ENCODE measurements at places on chromosomes 13 and 19. TPM values are rescaled to one million over a fixed set of nuclear protein-coding genes. Genes with fewer than 3 reads are reported as not detected.

DNA sequence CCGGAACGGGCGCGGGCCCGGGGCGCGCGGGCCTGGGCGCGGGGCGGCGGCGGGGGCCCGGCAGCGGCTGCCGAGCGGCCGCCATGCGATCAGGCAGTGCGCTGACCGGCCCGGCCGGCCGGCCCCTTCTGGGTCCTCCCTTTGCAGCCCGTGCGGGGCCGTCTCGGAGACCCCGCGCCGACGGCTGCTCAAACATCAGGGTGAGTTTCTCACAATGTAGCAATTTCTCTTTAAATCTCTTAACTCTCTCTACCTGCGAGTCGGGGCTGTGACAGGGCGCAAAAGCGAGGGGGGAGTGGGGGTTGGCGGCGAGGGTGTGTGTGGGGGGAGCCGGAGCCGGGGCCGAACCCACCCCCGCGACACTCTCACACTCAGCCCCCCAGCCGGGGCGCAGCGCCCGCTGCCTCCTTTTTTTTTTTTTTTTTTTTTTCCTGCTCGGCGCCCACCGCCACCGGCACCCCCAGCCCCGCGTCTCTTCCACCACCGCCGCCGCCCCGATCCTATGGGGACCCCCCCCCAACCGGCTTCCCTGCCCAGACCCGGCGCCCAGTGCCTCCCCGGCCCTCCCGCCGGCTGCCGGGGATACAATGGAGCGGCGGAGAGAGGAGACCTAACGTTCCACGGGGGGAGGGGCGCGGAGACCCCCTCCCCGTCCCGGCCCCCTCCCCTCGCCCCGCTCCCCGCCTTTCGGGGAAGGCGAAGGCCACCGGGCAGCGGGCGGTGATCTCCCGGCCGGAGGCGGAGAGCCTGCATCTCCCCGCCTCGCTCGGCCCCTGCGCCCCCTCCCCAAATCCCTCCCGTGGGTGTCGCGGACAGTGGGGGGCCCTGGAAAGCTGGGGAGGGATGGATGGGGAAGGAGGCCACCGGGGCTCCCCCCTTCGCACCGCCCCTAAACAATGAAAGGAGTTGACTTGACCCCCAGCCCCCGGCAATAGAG lies at the start of gene BICRA:
BICRA (plus strand) TSS at position 166 of the 937 bp plus-strand sequence. CDS start 64,441 bp downstream, outside the sequence.
- H3K27me3 ChIP-seq = no peaks in the 10 kb centered on the region

- no peaks in the 10 kb centered on the region for H3K27me3 ChIP-seq
- H3K4me1 ChIP-seq = no peaks in the 10 kb centered on the region
Observed at GRCh38 chr13:109403012-109403421, 383.4 kb downstream of the IRS2 start.

- H3K4me1 ChIP-seq = peaks cover 25% of the 10 kb centered on the region
- DNase-seq = no peak
- peaks cover 3% of the 10 kb centered on the region for H3K36me3 ChIP-seq
- H3K27me3 ChIP-seq = no peaks in the 10 kb centered on the region
- peak overlapping the region; percentile 93 for H3K27ac ChIP-seq
- H3K4me3 ChIP-seq = peak overlapping the region; percentile 89
Observed at GRCh38 chr19:58400316-58400915, 5.0 kb downstream of the RNF225 start.

- H3K27ac ChIP-seq = no peak overlapping the region
- H3K36me3 ChIP-seq = peaks cover 71% of the 10 kb centered on the region
- no peaks in the 10 kb centered on the region for H3K27me3 ChIP-seq
- no peak for DNase-seq
Observed at GRCh38 chr19:23393121-23393520, 2.1 kb downstream of the ZNF91 start.

DNA sequence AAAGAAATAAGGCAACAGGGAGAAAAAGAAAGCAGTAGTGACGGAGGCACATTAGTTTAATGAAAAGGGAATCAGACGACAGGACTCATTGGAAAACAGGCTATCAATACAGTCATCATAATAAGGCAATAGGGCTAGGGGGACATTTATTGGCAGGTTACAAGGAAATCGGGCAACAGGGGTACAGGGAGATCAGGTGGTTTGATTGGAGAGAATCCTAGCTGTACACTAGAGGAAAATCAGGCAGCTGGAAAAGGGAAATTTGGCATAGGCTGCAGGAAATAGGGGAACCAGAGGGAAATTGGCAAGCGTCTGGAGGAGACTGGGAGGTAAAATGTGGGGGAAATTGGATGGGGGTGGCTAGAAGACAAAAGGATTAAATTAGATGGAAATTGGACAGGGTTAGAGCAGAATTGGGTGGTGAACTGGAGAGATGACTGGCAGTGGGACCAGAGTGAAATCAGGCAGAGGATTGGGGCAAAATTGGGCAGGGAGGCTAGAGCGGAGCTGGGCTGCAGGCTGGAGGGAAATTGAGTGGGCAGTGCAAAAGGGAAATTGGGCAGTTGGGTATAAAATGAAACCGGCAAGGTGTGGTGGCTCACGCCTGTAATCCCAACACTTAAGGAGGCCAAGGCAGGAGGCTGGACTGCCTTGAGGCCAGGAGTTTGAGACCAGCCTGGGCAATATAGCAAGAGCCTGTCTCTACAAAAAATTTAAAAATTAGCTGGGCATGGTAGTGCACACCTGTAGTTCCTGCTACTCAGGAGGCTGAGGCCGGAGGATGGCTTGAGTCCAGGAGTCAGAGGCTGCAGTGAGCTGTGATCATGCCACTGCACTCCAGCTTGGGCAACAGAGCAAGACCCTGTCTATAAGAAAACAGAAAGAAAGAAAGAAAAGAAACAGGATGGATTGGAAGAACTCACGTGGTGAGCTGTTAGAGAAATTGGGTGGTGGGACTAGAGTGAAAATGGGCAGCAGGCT lies 7.4 kb downstream of the LRFN3 start:
- peaks cover 24% of the 10 kb centered on the region for H3K4me1 ChIP-seq
- peaks cover 3% of the 10 kb centered on the region for H3K36me3 ChIP-seq
- H3K27me3 ChIP-seq = no peaks in the 10 kb centered on the region

DNA sequence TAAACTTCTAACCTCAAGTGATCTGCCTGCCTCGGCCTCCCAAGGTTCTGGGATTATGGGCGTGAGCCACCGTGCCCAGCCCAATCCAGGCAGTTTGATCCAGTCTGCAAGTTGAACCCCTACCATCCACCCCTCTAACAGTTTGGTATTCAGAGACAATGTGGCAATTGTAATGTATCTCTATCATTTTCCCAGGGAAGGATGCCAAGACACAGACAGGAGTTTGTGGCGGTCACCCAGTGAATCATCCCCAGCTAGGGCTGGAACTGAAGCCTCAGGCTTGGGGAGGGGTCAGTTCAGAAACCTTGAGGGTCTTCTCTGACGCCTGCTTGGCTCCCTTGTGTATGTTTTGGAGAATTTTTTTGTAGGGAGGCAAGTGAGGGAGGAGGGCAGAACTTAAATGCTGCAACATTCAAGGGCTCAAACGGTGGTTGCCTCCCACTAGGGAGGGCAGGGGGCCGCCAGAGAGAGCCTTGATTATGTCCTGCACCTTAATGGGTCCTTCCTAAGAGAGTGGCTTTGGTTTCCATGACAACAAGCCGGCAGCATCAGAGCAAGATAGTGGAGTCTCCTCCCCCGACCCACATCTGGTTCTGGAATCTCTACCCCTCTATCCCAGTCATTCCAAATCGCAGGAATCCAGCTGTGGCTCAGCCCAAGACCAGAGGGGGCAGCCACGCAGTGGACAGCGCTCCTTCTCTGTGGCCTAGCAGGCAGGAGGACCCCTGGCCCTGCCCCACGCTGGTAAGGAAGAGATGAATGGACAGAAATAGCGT lies 14.9 kb upstream of the FEM1A start:
- no peaks in the 10 kb centered on the region for H3K36me3 ChIP-seq
- peaks cover 4% of the 10 kb centered on the region for H3K27me3 ChIP-seq
- no peak overlapping the region for H3K27ac ChIP-seq

GRCh38 chr13:78137404-78138142 lies 218.9 kb upstream of the EDNRB start:
- H3K4me3 ChIP-seq = no peak overlapping the region
- H3K36me3 ChIP-seq = no peaks in the 10 kb centered on the region
- H3K27me3 ChIP-seq = no peaks in the 10 kb centered on the region
- peaks cover 7% of the 10 kb centered on the region for H3K4me1 ChIP-seq
- no peak overlapping the region for H3K27ac ChIP-seq

DNA sequence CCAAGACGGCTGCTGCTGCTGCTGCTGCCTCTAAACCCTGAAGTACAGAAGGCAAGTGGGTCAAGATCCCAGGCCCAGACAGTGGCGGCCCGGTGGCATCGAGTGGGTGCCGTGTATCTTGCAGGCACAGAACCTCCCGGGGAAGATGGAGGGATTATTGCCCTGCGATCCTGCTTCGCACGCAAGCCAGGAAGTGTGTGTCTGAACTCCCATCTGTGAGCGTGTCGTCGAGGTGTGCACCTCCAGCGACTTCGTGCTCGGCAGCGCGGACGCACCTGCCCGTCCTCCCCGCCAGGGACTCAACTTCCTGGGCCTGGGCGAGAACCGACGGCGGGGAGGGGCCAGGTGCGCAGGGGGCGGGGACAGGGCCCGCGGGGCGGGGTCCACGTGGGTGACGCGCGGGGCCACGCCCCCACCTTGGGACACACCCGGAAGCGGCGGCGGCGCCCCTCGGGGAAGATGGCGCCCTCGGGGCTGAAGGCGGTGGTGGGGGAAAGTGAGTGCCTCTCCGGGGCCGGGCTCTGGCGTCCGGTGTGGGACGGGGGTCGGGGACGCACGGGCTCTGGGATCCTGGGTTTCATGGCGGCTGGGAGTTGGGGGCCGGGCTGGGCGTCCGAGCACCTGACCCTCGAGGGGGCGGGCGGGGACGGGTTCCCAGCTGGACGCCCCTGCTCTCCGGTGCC lies at the start of gene STXBP2:
STXBP2 (plus strand) TSS at position 420 of the 683 bp plus-strand sequence; CDS start at position 460, 40 bp downstream.
- peak within 1 kb of the TSS; percentile 94 for H3K27ac ChIP-seq
- peak; percentile 91 for DNase-seq
- H3K4me1 ChIP-seq = peaks cover 30% of the 10 kb centered on the region
- H3K27me3 ChIP-seq = no peaks in the 10 kb centered on the region

DNA sequence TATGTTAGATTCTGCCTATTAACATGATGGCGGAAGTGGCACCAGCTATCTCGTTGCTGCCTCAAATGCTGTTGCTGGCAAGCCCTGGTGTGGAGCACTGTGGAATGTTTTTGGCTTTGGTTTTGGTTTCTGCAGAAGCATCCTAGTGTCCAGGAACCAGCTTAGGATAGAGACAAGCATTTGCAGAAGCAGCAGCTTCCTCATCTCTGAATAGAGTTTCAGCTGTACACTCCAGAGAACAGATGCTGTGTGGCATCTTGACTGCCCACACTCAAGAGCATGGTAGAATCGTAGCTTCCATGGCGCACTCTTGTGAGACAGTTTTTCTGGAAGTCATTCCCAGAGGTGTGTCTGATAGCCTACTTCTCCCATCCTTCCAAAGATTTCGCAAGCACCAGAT lies 145.3 kb upstream of the RXFP2 start:
- H3K36me3 ChIP-seq = no peaks in the 10 kb centered on the region
- no peaks in the 10 kb centered on the region for H3K27me3 ChIP-seq
- H3K4me1 ChIP-seq = no peaks in the 10 kb centered on the region
- H3K4me3 ChIP-seq = no peak overlapping the region
- DNase-seq = no peak

- H3K27me3 ChIP-seq = no peaks in the 10 kb centered on the region
- peak overlapping the region; percentile 55 for H3K27ac ChIP-seq
- peaks cover 32% of the 10 kb centered on the region for H3K36me3 ChIP-seq
- DNase-seq = no peak
Observed at GRCh38 chr19:1211494-1212234, 6.1 kb downstream of the STK11 start.

- H3K36me3 ChIP-seq = peaks cover 19% of the 10 kb centered on the region
- H3K4me3 ChIP-seq = no peak overlapping the region
- peaks cover 44% of the 10 kb centered on the region for H3K4me1 ChIP-seq
Observed at GRCh38 chr19:17086834-17087233, 11.3 kb downstream of the MYO9B start.

DNA sequence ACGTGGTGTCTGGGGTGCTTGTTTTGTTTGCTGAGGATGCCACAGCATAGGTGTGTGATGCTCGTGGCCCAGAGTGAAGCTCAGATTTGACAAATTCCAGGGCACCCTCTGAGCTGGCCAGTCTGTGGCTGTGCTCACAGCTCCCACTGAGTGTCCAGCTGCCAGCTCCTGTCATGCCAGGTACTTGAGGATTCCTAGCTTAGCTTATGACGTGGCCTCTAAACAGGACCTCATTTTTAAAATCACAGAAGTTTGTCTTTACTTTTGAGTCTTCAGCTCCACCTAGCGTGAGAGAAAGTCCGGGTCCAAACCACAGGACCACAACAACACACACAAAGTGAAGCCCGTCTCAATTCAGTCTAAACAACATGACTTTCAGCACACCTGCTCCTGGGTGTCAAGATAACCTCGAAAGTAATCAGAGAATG lies 117.3 kb downstream of the RAB20 start:
- H3K4me3 ChIP-seq = no peak overlapping the region
- no peak overlapping the region for H3K27ac ChIP-seq
- peaks cover 21% of the 10 kb centered on the region for H3K27me3 ChIP-seq
- H3K36me3 ChIP-seq = no peaks in the 10 kb centered on the region
- no peak for DNase-seq
- no peaks in the 10 kb centered on the region for H3K4me1 ChIP-seq

- no peaks in the 10 kb centered on the region for H3K27me3 ChIP-seq
- H3K36me3 ChIP-seq = no peaks in the 10 kb centered on the region
- no peak for DNase-seq
- H3K4me1 ChIP-seq = no peaks in the 10 kb centered on the region
- no peak overlapping the region for H3K27ac ChIP-seq
Observed at GRCh38 chr13:72074663-72075062, 207.7 kb upstream of the DACH1 start.

DNA sequence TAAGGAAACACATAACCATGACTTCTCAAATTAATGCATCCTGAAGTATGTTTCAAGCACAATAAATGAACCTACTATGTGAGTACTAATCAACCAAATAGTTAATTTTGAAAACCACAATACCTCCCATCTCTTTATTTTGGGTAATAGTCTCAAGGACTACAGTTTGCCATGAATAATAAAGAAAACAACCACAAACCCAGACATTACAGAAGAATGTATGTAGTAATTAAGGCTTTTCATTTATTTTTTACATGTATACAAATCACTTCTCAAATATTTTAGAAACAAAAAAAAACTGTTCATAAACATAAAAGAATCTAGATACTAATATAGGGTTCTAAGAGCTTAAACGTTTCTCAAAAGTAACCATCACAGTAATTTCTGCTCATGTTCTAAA lies 6.8 kb downstream of the KATNAL1 start:
- H3K4me3 ChIP-seq = no peak overlapping the region
- peaks cover 22% of the 10 kb centered on the region for H3K36me3 ChIP-seq
- DNase-seq = no peak
- no peaks in the 10 kb centered on the region for H3K27me3 ChIP-seq
- no peak overlapping the region for H3K27ac ChIP-seq
- peaks cover 37% of the 10 kb centered on the region for H3K4me1 ChIP-seq

- no peak overlapping the region for H3K4me3 ChIP-seq
- DNase-seq = no peak
- H3K27me3 ChIP-seq = peaks cover 4% of the 10 kb centered on the region
- no peaks in the 10 kb centered on the region for H3K36me3 ChIP-seq
Observed at GRCh38 chr13:38703255-38703654, 16.4 kb downstream of the FREM2 start.

The CYP2A6 gene
- not detected for total RNA-seq

The FCAR gene
- not detected for total RNA-seq

The VSTM2B gene
- not detected for total RNA-seq

The HIPK4 gene
- not detected for total RNA-seq

The PCDH9 gene
- total RNA-seq = 0.30 TPM

The SCGB2B2 gene
- total RNA-seq = 0.35 TPM

The CTXN1 gene
- total RNA-seq = not detected

The FBL gene
- 330 TPM for total RNA-seq

Measured in activated CD4-positive, alpha-beta T cell treated with anti-CD3 and anti-CD28 coated beads, Interleukin-2, amount 10 ng/mL, durations not matched to agents 7 days and 5 days (primary cell).